ENCODE measurements at places on chromosomes 1 and 21.

DNA sequence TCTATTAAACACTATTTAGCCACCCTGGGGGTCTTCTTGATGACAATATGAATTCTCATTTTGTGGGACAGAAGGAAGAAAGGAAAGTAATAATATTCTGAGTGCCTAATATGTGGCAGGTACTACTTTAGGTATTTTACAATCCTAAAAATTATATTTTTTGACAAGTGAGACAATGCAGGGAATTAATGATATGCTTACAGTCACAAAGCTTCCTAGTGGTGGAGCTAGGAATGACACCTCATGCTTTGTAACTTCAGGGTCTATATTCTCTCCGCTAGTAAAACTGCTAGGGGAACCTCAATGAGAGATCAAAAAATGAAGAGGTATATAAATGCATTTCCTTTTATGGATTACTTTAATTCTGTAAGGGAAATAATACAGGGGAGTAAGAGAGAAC, 44.3 kb downstream of the TPR start:
- no peak for DNase-seq

GRCh38 chr1:59132295-59132694, 164.6 kb upstream of the FGGY start:
- no peak for DNase-seq

GRCh38 chr1:119594376-119594775, 53.7 kb downstream of the ZNF697 start:
- DNase-seq = peak; percentile 18

- DNase-seq = no peak
Observed at GRCh38 chr1:219564109-219564508, 48.8 kb downstream of the ZC3H11B start.

- no peak for DNase-seq
Observed at GRCh38 chr1:90719330-90720144, 2.4 kb upstream of the BARHL2 start.

DNA sequence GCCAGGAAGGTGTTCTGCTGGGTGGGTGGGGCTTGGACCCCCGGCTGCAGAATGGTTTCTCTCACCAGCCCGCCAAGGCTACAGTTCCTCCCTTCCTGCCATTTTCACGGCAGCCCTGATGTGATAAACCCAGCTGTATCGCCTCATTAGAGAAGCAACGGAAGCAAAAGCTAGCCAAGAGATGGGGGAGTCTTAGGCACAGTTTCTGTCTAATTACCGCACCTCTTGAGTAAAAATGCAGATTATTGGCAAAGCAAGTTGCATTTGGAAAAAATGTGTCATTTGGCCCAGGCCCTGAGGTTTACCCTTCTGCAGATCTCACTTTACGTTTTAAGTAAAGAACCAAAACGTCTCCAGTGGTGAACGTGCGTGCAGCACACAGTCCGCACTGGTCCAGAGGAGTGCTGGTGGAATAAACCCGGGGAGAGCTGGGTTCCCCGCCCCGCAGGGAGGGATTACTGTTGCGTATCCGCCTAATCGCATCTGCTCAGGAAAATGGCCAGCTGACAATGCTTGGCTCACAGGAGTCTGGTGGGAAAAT, 109.9 kb downstream of the GALNT2 start:
- no peak for DNase-seq

DNA sequence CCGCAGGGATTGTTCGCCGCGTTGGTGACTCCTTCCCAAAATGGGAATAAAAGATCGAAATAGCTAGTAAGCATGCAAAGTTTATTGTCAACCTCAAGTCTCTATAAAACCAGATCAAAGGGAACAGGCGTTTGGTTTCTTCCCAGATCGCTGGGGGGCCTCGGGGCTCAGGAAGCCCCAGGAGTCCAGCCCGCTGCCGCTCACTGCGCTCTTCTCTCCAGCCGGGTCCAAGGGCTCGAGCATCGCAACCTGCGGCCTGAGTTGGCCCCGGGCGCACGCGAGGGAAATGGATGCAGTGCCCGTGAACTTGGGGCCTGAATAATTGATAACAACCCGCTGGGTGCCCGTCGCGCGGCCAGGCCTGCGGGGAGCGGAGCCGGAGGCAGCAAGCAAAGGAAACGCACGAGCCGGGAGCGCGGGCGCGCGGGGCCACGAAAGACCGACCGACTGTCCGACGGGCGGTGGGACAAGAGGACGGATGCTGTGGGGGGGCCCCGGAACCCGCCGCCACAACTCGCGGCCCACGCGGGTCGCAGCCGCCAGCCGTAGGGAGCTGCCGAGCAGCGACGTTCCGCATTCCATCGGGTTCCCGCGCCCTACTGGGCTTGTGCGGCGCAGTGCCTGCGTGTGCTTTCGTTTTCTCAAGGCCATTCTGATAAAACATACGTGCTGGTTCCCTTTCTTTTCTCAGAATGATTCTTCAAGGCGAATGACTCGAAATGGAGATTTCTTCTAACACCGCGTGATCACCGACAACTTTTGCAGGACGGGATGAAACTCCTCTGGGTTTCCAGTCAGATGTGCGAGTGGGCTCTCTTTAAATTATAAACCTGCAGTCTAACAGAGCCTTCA, 14.0 kb upstream of the ALX3 start:
- DNase-seq = peak; percentile 4

DNA sequence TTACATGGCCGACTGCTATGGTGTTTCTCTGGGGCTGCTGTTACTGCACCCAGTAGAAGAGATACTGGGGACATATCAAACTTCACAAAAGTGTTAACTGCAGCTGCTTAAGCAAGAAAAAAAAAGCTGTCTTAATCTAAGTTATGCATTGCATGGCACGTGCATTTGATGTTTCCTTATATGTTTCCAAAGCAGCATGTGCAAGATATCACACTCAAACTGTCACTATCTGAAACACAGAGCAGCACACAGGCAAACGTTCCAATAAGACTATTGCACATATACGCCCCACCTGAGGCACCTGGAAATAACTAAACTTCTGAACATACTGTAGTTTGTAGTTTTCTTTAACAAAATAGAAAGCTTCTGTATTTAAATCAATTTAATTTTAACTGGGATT, 671.4 kb upstream of the ADGRL2 start:
- DNase-seq = no peak

- DNase-seq = no peak
Observed at GRCh38 chr1:228241259-228241658, 33.4 kb downstream of the OBSCN start.

DNA sequence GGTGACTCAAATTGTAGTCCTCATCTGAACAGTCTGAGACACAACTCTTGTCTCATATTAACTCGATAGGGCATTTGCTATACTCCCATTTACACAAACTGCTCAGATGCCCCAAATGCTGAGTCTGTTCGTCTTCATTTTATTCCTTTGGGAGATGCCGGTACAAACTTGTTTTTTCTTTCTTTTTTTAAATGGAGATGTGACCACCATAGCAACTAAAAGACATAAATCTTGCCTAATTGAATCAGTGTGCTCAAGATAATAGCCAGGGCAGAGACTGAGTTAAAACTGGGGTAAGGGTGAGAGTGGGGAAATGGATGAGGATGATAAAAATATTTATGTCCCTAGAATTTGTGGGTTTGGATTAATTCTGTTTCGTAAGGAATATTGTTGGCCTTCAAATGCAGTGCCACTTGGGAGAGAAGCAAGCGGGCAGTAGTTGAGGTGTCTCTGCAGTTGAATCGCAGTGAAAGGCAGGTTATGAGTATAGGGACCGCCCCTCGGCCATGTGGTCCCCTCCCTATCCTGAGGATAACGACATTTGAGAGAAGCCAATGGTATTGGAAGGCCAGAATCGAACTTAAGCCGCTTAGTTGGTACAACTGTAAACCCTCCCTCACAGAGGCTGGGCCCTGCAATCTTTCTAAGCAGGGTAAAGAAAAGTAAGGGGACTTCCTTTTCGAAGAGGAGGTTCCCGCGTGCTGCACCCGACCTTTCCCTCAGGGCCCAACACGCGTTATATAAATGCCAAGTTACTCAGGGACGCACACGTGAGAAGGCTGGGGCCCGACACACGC, 859 bp upstream of the LRRC8B start:
- no peak for DNase-seq

DNA sequence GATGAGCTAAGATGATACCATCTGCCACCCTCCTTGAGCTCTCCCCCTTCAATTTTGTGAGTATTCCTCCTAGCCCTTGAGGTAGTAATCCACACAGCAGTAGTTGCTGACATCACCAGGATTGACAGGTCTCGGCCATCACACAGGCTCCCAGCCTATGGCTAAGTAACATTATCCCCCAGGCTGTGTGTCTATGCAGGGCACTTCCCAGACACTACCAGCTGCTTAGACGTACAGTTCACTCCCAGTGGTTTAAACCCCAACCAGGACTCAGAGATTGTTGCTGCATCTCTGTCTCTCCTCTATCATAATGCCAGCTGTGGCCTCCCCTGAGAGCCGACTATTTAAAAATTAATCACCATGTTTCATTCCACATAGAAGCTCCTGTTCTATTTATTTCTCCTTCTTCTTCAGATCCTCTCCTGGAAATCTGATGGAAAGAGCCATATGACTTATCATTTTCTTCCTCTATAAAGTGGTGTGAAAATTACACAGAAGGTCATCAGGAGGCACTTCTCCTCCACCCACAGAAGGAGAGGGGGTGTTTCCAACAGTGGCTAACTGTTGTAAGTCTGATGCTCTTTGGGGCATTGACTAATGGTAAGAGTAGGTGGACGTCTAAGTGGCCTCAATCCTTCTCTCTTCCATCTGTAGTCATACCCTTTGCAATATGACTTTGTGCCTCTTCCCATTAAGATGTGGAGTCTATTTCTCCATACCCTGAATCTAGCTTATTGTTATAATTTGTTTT, 396.3 kb downstream of the SETD4 start:
- no peak for DNase-seq

GRCh38 chr1:64966158-64966971, at the start of gene JAK1:
Gene JAK1, minus strand, starts transcription at chr1:64966549. Its CDS starts 80,285 bp downstream, at chr1:64886264.
- DNase-seq = peak; percentile 38

DNA sequence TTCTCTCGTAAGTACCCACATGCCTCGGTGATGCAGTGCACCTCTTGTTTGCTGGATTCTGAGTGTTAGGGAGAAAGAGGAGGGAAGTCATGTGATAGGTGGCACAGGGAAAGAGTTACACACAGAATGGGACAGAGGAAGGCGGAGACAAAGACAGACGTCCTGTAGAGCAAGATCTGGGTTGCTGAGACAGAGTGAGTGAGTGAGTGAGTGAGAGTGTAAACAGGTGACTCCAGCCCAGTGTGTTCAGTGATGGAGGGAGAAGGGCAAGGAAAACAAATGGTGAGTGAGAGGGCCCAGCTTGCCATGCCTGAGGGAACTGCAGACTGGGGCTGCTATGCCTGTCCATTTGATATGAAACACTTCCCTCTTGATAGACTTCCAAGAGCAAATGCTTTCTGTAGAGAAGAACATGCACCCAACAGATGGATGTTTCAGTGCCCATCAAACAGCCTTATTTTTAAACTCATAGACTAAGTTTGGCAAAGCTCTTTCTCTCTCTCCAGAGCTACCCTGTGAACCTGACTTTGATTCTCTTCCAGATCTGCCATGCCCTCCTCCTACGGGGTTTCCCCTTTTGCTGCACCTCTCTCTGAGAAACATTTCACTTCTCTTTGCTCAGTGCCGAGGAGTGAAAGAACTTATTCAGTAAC, 209.9 kb upstream of the COA6 start:
- DNase-seq = no peak

GRCh38 chr1:33143698-33144097, 38.1 kb downstream of the TRIM62 start:
- no peak for DNase-seq

DNA sequence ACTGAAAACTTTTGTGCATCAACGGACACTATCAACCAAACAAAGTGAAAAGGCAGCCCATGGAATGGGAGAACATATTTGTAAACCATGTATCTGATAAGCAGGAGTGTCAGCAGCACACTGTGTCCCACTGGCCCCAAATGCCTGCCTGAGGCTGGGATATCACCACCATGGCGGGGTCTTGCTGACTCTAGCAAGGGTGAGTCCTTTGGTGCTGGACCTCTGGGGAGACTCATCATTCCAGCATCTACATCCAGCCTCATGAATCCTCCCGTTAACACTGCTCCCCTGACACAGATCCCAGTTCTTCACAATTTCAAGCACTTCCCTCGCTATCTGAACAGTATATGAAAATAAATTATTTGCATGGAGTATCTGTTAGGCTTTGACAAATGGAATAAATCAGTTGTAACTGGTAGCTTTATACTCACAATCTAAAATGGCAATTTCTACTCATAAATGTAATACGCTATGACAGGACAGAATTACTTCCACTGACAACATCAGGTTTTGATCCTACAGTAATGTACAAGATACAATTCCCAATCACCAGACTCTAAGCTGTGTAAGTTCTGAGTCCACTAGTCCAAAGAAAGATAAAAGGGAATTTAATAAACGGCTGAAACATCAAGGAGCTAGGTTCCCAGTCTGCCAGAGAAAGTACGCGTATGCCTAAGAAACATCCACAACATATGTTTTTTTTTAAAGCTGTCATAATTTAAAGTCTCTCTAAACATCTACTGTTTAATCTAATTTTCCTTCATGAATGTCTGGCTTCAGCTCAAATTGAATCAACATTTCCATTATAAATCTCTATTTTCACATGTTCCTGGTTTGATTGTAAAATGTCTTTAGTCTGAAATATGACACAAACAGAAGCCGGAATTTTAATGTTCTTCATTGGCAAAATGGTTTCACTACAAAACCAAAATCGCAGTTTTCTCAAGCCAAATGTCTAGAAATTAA, 95.1 kb downstream of the SIPA1L2 start:
- DNase-seq = no peak

DNA sequence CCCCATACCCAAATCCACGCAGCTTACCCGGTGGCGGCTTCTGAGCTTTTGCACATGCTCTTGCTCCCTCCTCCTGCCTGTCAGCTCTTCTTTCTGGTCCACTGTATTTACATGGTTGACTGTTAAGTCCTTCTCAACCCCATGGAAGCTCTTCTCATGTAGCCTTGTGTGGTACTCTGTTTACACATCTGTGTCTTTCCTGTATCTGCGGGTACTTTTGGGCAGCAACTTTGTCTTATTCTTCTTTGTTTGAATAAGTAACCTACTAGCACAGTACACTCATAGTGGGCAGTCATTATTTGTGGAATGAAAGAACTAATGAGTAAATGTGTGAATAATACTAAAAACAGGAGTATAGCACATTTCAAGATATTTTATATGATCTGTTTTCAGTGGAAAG, 88.5 kb upstream of the GPR88 start:
- DNase-seq = no peak
